ENCODE measurements at places on chromosomes 16 and 17.

DNA sequence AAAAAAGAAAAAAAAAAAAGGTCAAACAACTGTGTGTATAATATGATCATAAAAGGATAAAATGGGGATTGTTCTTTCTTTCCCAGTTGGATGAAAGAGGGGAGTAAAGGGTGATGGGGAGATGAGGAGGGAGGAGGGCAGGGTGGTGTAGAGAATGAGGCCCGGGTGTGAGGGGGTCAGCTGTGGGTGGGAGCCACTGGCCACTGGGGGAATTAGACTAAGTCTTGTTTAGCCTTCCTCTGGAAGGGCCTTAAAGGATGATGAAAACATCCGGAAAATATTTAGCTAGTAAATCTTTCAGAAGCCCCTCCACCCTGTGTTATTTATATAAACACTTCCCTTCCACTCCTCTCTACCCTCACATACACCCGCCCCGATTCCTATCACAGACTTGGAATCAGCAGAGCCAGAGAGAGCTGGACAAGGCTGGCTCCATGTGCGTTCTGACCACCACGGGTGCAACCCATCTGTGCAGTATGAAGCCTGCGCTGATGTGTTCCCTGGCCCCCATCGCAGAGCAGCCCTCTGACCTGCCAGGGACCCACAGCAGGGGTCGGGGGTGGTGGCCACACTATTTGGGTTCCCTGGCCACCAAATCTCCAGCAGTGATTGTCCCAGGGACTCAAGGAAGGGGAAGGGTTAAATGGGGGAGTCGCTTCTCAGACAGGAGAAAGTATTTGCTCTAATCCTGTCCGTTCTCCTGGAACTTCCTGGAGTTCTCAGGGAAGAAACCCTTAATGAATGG is 72.7 kb downstream of the GAS7 start:
- DNase-seq: no peak

DNA sequence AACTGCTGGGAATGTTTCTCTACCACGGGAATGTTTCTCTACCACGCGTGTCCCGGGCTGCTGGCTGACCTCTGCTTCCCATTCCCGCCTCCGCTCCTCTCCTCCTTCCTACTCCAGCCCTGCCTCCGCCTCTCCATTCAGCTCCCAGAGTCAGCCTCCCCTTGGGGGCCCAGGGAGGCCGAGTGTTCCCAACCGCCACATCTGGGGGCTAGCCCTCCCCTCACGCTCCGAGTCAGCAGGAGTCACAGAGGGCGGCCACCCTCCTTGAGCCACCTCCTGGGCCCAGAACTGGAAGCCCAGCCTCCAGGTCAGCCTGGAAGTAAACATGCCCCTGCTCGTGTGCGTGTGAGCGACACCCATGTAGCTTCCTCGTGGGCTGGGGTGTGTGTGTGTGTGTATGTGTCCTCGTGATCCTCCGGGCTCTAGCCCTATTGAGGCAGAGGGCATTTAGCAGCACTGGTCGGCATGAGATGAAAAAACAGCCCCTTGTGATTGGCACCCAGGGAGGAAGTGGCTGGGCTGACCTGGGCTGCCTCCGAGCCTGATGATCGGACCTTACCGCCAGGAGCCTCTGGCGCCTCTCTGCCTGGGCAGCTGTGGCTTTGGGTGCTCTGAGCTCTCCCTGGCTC is 7.3 kb downstream of the CYGB start:
- DNase-seq: no peak

DNA sequence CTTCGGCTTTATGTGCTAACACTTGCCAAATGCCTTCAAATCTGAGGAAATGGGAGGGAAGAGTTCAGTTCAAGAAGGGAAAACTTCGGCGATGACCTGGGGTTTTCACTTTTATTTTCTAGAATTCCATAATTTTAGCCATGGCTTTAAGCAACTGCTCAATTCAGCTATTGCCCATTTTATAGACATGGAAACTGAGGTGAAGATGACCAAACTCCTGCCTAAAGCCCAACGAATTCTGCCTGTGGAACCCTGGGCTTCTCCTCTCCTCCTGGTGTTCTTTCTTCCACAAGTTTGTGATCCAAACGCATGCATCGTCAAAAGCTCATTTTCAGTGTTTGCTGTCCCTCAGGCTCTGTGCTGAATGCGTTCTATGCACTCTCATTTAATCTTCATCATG is 49.4 kb upstream of the NDRG4 start:
- no peak for DNase-seq

GRCh38 chr17:69050999-69051775 is 9.5 kb downstream of the ABCA9 start:
- DNase-seq: no peak

DNA sequence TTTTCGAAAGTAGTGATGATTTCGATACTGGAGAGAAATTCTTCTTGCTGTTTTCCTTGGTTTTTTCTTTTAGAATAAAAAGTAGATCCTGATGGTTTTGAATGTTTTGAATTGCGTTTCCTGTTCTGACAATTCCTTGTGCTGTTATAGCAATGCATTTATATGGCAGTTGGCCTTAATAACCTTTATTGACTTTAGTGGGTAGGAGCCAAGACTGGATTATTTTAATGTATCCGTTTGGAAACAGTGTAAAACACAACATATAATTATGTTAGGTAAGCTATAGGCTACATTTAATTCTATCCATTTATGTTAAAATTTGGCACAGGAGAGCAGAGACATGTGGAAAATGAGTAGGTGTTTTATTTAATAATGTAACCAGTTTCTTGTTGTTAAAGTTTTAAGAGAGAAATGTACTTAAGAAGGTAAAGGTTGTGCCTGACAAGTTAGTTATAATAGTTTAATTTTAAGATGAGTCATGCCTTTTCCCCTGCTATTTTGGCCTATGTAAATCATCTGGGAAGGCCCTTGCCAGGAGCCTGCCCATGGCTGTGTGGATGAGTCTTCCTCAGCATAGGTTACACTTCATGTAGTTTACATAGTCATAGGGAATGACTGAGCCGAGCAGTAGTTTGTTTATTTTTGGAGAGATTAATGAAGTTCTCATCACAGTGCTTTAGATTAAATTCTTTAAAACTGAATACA is 189.9 kb downstream of the FTO start:
- no peak for DNase-seq

- no peak for DNase-seq
These were observed 133.9 kb downstream of the PARN start for GRCh38 chr16:14496047-14496770.

GRCh38 chr16:27722892-27723450 is 173.0 kb downstream of the KATNIP start:
- no peak for DNase-seq

- no peak for DNase-seq
These were observed 115.4 kb upstream of the CDC42EP4 start for GRCh38 chr17:73427198-73427597.

GRCh38 chr17:44766409-44767038 is 7.7 kb downstream of the ADAM11 start:
- no peak for DNase-seq

DNA sequence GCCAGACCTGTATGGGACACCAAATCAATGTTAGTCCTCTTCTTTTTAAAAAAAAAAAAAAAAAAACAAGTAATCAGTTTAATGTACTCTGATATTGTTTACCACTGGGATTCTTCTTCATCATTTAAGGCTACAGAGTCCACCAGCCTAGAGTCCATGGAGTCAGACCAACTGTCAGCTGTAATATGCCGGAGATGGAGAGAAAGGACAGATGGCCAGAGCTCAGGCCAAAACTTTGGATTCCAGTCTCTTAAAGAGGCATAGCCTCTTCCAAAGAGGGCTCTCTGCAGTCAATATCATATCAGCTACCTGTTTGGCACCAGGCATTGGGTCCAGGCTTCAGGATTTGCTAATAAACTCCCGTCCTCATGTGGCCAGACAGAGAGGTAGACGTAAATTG is 469.6 kb upstream of the HSBP1 start:
- DNase-seq: no peak

GRCh38 chr16:51755039-51755501 is 604.0 kb upstream of the SALL1 start:
- DNase-seq: no peak

- DNase-seq: no peak
These were observed 14.1 kb downstream of the CD300LG start for GRCh38 chr17:43860927-43861622.

DNA sequence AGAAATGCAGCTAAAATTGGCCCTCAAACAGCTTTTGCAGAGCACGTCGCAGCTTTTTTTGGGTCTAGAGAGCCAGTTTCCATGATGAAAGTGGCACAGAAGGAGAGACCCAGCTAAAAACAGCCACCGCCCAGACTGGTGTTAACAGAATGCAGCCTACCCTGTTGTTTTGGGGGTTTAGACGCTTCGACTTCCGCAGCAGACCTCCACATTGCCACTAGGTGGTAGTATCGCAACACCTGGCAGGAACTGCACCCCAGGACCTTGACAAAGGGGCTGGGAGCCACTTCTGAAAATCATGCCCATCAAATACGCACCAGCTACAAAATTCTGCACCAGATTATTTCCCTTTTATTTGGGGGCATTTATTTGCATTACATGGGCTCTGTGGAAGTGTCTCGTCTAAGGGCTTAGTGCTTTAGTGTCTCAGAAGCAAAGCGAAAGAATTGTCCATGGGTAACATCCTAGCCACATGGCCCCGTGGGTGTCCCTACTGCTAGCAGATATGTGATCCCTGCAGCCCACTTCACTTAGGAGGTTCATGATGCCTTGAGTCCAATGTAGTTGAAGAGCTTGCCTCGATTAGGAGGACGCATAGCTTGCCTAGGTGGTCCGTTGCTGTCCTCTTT is 167.1 kb downstream of the HAPSTR1 start:
- peak; percentile 18 for DNase-seq

DNA sequence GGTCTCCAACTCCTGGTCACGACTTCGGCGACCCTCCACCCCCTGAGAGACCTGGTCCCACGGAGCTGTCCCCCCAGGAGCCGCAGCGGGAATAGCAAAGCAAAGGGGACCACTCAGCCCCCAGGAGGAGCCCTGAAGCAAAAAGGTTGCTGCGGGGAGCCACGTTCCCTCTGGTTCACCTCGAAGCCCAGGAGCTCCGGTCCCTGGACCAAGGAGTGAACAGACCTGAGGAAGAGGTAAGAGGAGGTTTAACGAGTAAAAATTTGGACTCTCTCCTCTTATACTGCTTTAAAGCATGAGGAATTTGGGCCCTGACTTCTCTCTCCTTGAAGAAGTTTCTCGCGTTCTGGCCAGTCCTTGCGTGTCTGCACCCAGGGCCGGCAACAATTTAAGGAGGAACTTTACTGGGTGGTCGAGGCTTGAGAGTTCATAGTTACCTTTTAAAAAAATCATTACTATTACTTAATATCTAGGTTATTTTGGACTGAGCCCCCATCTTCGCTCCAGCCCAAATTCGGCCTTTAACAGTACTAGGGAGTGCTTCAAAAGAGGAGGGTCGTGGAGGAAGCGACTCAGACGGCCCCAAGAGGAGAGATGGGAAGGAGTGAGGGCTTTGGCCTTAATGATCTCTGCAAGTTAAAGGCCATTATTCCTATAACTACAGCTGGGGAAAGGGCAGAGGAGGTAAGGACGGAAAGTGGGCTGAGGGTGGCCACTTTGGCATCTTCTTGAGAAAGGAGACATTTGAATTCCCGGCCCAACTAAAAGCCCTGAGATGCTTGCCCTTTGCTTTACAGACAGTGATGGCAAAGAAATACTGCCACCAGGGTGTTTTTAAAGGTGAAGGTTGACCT is 16.9 kb upstream of the HOXB9 start:
- no peak for DNase-seq

GRCh38 chr17:19409509-19409908 is 1.5 kb upstream of the RNF112 start:
- DNase-seq: no peak

DNA sequence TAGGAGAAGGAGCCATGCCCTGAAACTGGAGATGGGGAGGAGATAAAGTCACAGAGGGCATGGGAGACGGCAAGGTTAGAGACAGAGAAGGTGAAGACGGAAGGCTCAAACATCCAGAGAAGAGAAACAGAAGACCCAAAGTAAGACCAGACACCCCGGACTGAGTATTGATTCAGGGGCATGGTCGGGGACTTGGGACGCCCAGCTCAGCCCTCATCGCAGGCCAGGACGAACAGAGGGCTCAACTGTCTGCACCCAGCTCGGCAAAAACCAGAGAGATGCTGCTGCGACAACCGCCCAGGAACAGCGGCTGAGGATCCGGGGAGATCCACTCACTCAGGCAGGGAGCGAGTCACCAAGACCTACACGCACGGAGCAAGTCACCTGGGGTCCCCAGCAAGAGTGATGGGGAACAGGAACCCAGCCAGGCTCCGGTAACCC is 999 bp downstream of the XYLT1 start:
- no peak for DNase-seq

- DNase-seq: peak; percentile 52
These were observed 5.8 kb upstream of the RPRML start for GRCh38 chr17:46984892-46985291.
